ENCODE measurements at places on chromosomes 7 and 10.

DNA sequence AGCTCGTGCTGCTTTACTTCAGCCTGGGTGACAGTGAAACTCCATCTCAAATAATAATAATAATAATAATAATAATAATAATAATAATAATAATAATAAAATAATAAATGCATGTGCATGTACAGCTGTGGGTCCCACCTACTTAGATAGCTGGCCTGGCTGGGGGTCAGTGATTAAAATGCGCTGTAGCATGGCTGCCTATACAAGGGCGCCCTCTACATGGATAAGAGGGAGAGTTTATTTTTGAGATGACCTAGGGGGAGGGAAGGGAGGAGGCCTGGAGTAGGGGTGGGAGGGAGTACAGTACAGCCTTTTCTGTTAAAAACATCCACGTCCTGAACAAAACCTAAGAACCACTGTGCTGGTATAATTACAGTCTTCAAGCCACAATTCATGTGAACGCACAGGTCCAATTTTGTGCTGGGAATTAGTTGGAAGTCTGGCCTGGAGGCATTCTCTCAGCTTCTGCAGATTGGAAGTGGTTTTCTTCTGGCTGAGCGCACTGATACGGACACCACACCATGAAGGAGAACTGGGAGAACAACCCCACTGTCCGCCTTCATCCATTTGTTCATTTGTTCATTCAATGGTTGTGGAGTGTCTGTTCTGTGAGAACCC is 146.5 kb downstream of the TMEM178B start:
- no peak for DNase-seq

GRCh38 chr7:115217373-115217772 is 295.5 kb downstream of the MDFIC start:
- no peak for DNase-seq

- DNase-seq: peak; percentile 76
These were observed 2.0 kb upstream of the LZTS2 start for GRCh38 chr10:100997360-100998182.

DNA sequence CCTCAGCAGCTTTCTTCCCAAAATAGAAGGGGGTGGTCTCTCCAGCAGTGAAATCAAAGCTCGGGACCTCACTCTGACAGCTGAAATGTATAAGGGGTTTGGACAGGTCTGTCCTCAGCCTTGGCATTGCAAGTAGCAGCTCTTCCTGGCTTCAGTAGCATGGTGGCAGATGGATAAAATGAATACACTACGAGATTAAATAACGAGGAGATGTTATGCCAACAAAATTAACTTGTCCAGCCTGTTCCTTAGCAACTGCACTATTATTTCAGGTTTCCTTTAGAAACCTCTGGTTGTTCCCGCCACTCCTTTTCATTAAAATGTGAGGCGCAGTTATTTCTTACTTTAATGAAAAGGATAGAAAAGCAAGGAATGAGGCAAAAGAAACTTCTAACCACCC is 24.9 kb downstream of the PRLHR start:
- no peak for DNase-seq

- DNase-seq: no peak
These were observed 28.0 kb upstream of the CPN1 start for GRCh38 chr10:100109670-100110069.

DNA sequence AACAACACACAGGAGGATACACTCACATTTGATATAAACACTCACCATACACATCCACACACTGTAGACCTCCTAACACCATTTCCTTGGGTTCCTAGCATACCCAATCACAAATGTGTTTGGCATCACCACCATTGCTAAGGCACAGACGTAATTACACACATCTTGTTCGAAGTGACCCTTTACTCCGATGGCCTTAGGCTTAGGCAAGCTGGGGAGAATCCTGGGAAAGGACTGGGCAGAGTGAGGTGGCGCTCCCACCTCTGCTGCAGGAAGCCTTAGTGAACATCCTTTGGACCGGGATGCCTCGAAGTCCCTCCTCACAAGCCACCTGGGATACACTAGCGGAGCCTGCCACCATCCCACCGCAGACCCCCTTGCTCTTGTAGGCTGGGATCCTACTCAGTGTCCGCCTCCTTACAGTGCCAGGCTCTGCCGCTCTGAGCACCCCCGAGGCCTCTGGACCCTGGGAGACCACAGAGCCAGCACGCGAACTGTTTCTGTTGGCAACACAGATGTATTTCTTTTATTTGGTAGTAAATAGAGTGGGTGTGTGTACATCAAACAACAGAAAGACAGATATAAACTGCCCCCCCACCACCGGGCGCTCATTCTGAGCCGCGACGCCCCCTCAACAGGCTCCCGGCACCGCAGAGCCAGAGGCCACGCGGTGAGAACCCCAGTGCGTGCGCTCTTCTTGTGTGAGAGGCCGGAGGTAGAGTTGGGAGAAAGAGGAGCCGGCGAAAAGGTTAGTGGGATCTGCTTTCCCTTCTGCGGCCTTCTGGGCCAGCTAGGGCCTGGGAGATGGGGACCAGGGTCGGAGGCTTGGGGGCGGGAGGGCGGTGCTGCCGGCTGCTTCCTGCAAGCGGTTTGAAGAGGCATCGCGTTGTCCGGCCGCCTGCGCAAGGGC is 5.9 kb upstream of the HMX2 start:
- no peak for DNase-seq

DNA sequence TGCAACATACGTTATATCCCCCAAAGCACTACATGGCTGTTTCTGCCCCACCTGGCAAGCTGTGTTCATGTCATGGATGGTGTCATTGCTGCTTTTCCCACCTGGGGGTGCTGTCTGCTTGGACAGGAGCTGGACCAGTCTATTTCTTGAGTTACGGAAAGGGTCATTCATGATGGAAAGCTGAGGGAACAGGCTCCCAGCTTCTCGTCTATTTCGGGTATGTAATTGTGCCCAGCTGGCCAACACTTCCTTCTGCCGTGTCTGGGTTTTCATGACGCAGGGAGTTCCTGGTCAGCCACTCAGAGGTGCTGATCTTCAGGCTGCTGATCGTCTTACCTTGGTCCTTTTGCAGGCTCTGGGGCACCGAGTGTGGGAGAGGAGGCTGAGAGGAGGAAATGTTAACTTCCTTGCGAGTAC is 8.6 kb downstream of the BTBD16 start:
- peak; percentile 27 for DNase-seq

GRCh38 chr10:50522908-50523307 is 100.8 kb downstream of the SGMS1 start:
- no peak for DNase-seq

DNA sequence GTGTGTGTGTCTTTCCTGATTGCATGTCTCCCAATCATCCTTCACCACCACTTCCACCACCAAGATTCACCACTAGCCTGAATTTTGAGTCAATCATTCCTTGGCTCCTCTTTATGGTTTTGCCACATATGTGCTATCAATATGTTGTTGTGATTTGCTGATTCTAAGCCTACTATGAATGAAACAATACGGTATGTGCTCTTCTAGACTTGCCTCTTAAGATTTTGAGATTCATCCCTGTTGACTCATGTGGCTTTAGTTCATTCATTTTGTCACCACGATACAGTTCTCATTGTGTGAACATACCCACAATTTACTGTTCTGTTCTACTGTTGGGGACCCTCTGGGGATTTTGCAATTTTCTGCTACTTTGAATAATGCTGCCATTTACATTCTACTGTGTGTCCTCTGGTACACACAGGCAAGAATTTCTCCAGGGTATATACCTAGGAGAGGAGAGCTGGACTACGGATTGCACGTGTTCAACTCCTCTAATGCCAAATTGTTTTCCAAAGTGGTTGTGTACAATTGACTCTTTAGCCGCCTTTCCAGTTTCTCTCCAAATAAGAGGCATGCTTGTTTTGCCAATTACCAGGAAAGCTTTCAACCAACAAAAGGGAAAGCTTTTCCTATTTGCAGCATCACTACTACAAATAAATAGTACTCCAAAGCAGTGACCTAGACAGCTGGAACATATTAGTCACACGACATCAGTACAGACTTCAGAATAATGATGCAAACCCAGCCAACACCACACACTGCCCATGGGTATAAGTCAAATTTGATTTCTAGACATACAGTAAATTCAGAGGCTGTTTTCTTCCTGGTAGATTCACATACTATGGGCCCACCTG is 30.0 kb downstream of the SGMS1 start:
- no peak for DNase-seq

DNA sequence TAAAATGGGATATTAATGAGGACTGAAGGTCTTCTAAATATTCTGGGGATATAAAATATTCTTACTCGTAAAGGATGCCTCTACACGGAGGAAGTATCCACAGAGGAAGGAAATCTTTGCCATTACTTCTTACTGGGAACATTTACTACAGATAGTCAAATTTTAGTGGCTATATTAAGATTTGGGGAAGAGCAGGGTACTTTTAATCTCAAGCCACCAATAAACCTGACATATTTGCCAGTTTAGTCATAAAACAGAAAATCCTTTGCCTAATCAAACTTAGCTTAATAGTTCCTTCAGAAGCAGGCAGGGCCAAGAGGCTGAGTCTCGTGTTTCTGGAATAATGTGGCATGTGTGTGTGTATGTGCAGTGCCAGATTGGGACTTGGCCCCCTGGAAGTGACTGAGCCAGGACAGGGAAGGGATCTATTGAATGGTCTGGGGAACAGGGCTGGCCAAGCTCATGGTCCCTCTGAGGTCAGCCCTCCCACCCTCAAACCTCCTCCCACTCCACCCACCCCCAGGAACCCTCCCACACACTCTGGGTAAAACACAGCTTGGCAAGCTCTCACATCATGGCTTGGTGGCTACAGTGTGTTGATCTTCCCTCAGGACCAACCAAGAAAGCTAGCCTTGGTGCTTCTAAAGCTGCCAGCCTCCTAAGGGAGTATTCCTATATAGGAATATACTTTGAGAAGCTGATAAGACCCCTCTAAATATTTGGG is 1.6 kb upstream of the PIK3CG start:
- DNase-seq: no peak

DNA sequence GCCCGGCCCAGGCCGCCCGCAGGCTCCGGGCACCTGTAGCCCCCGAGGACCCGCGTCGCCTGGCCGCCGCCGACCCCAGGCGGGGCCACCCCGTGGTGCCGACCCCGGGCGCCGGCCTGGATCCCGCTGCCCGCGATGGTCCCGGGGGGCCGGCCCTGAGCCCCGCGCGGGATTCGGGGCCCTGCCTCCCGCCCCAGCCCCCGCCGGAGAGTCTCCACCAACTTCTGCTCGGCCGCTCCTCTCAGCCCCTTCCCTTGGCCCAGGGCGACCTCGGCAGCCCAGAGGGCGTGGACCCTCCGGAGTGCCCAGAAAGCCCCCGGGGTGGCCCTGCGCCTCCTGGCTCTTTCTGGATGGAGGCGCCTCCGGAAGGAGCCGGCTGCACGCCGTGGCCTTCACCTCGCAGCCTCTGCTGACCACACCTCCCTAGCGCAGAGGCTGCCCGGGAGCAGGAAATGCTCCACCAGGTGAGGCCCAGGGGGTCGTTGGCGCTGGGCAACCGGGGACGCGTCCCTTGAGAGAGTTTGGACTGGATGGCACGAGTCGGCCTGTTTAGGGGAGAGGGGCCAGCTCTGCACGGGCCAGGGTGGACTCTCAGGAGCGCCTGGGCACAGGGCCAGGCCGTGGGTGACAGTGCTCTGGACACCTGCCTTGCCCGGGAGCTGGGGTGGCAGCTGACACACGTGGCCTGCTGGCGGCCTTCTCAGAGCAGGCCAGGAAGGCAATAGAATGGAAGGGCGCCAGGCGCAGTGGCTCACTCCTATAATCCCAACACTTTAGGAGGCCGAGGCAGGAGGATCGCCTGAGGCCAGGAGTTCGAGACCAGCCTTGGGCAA is 529 bp downstream of the ZNF853 start:
- DNase-seq: no peak

- no peak for DNase-seq
These were observed 713 bp downstream of the LZTS2 start for GRCh38 chr10:101000127-101000914.

GRCh38 chr10:79239275-79239779 is 107.9 kb upstream of the PPIF start:
- no peak for DNase-seq

GRCh38 chr7:120691915-120692314 is 166.0 kb downstream of the TSPAN12 start:
- no peak for DNase-seq

DNA sequence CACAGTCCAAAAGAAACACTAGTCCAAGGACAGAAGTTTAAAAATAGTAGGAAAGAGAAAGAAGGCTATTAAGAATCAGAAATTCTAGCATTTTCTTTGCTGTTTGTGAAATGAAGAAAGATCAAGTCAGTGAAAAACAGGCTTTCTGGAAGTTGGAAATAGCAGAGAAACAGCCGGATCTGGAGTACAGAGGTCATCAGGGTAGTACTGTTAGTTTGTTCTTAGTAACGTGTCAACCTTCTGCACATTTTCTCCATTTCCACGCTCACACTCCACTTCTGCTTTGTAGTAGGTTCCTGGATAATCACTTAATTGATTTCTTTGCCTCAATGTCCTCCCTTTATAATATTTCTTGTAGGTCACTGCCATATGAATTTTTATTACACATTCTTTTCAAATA is 322.6 kb downstream of the PCLO start:
- DNase-seq: no peak

- DNase-seq: no peak
These were observed 1189.6 kb downstream of the SORCS1 start for GRCh38 chr10:105974803-105975456.

- peak; percentile 37 for DNase-seq
These were observed 20.3 kb downstream of the MYOF start for GRCh38 chr10:93461807-93462178.

GRCh38 chr7:36621396-36621795 is 102.9 kb downstream of the AOAH start:
- no peak for DNase-seq

GRCh38 chr10:65754112-65754511 is 1171.7 kb upstream of the LRRTM3 start:
- no peak for DNase-seq

- DNase-seq: no peak
These were observed 31.5 kb downstream of the HIF1AN start for GRCh38 chr10:100567249-100567648.

GRCh38 chr7:92576296-92576695 is 13.9 kb downstream of the FAM133B start:
- no peak for DNase-seq

DNA sequence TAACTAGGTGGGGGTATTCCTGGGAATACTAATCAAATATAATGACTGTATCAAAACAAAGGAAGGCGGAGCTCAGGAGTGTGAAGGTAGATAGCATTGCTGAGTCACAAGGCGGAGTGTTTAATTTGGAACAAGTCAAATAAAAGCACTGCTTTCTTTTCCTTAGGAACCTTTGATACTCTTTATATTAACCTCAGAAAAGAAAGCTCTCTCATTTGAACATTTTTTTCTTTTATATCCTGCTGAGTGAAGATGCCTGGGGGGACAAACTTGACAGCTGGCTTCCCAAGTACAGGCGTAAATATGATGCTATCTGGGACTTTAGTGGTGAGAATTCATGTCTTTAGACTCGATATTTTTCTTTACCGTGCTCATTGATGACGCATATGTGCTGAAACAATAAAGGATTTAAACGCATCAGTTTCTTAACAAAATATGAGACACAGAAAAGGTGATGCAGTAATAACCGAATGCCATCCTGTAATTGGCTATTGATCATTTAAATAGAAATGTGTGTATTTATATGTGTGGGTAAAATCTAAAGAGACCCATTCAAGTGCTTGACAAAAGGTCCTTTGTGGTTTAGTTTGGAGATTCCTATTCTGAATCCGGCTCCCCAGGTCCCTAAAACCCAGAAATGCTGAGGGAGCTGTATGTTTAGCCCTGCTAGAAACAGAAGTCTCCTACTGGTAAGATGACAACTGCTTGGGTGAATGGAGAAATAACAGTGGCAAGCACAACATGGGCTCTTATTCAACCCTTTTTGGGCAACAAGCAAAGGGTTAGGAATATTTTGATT is 102.7 kb downstream of the PRTFDC1 start:
- DNase-seq: no peak
